ENCODE measurements at places on chromosomes 1 and 21.

DNA sequence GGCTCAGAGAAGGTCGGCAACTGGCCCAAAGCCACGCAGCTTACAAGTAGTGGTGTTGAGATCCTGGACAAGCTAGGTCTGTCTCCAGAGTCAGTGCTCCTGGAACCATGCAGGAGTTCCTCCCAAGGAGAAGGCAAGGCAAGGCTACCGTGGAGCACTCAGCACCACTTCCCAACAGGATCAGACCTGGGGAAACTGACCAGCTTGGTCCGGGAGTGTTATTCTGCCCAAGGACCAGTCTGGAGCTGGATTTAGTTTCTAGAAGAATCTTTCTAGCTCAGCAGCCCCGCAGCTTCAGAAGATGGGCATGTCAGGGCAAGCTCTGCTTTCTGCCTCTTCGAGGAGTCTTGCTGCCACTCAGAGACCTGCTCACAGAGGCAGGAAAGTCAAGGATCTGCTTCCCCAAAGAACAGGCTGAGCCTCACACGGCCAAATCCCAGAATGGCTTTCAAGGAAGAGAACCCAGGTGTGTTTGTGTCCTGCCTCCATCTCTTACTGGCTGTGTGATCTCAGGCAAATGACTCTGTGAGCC is 302.8 kb downstream of the MATN1 start:
- no peak for DNase-seq

DNA sequence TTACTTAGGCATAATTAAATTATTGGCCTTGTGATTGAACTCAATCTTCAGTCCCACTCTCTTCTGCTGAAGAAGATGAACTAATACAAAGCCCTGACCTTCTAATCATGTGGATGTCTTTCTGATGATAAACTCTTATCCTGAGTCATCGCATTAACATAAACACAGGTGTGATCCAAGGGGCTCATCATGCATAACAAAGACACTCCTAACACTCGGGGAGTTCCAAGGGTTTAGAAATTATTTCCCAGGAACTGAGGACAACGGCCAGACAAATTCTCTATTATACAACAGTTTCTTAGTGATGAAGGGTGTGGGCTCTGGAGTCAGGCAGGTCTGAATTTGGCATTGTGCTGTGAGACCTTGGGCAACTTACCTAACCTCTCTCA is 18.0 kb downstream of the DUSP10 start:
- no peak for DNase-seq

GRCh38 chr1:24414775-24415333 is 748 bp upstream of the NIPAL3 start:
- DNase-seq = no peak

GRCh38 chr1:115324649-115325420 is 13.2 kb downstream of the NGF start:
- DNase-seq = no peak

- no peak for DNase-seq
These were observed 10.6 kb downstream of the ADARB1 start for GRCh38 chr21:45084881-45085536.
